8988T (cell line): ENCODE measurements at places on chromosomes 11 and 22.
A peak's percentile ranks its signal among the peaks of the same experiment; 100 is the strongest.

- DNase-seq = no peak
Measured at GRCh38 chr11:39732001-39732400, 1727.5 kb downstream of the LRRC4C start.

DNA sequence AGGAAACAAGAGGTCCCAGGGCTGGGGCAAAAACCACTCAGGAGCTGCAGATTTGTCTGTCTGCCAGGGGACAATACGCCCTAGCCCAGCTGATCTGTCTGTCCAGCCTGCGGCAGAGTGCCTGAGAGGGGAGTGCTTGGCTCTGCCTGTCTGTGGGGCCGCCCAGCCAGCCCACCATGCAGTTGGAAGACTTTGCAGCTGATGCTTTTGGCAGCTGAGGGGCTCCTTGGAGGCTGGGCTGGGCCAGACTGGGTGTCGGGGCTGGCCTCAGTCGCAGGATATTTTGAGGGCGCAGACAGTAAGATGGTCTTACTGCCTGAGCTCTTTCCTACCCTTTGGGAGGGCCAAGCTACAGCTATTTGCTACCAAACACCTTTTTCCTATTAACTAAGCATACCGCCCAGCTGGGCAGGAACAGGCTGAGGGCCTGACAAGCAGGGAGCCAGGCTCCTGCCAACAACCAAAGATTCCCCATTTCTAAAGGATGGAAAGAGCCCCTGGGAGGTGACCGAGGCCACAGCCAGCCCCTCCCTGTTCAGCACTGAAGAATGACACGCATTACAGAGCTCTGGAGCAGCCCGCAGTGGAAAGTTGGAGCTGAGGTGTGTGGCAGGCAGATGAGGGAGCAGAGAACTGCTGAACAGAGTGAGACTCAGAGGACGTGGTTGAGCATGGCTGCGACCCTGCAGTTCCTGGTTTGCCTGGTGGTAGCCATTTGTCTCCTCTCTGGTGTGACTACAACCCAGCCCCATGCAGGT lies at the start of gene FAM180B:
Gene FAM180B, plus strand, starts transcription at position 581 of the 758 bp plus-strand sequence. Its CDS starts 91 bp downstream, at position 672.
- no peak for DNase-seq

DNA sequence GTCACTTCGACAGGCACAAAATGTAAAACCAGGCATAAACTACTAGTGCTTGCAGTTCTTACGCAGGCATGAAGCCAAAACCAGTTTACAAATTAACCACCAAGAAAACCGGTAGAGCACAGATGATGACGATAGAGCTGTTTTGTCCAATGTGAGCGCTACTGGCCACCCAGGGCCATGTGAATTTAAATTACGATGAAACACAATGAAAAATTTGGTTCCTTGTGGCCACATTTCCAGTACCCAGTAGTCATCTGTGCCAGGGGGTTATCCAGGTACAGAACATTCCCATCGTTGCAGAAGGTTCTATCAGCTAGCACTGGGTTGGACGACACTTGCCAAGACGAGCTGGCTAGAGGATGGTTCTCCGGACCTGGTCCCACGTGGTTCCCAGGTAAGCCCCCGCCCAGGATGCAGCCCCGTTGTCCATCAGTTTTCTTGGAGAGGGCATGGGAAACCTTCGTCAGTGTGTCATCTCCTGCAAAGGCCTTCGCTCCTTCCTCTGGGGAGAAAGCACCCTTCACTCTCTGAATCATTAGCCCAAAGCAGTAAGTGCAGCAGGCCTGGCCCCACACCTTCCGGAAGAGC lies 1.1 kb upstream of the CD81 start:
- DNase-seq = no peak

DNA sequence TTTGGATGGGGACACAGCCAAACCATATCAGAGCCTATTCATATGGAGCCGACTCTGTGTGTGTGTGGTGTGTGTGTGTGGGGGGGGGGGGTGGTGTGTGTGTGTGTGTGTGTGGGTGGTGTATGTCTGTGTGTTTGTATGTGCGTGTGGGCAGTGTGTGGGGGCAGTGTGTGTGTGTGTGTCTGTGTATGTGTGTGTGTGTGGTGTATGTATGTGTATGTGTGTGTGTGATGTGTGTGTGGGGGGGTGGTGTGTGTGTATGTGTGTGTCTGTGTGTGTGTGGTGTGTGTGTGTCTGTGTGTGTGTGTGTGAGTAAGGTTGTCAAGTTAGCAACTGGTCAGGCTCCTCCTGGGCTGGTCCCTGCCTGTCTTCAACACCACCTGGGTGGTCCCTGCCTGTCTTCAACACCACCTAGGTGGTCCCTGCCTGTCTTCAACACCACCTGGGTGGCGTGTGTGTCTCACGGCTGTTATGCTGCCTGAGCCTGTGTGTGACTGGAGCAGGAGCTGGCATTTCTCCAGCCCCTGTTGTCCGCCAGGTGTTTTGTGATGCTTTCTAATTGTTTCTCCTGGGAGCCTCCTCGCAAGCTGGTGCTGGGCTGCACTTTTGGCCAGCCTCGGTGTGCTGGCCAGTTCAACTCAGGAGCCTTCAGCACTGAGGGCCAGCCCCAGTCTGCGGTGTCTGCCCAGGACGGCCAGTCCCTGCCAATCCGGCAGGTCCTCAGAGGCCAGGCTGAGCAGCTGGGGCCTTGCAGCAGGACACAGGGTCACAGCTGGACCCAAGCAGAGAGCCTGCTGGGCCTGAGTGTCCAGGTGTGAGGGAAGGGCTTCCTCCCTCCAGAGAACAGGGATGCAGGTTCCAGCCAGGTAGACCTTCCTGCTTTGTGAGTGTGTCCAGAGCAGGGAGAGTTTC lies 21.5 kb upstream of the PVALB start:
- no peak for DNase-seq

DNA sequence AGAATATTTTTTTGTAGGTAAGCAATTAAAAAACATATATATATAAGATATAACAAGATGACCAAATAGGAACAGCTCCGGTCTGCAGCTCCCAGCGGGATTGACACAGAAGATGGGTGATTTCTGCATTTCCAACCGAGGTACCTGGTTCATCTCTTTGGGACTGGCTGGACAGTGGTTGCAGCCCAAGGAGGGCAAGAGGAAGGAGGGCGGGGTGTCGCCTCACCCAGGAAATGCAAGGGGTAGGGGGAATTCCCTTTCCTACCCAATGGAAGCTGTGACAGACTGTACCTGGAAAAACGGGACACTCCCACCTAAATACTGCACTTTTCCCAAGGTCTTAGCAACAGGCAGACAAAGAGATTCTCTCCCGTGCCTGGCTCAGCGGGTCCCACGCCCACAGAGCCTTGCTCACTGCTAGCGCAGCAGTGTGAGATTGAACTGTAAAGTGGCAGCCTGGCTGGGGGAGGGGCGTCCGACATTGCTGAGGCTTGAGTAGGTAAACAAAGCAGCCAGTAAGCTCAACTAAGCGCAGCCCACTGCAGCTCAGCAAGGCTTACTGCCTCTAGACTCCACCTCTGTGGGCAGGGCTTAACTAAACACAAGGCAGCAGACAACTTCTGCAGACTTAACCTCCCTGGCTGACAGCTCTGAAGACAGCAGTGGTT lies 163.8 kb downstream of the CWF19L2 start:
- no peak for DNase-seq

DNA sequence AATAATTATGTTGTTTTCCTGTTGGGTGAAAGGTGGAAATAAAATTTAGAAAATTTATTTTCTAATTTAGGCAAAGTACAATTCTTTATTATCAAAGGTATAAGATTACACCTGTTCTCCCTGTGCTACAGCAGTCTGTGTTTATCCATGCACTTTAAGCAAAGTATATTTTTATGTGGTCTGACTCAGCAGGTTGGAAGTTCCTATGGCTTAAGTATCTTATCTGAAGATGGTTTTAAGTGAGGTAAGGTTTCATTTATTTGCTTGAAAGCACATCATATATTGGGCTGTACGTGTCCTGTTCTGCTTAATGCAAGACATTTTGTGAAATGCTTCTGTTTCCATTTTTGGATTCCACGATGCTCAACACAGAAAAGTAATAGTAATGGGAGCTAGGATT lies 14.6 kb downstream of the PPME1 start:
- no peak for DNase-seq

GRCh38 chr11:109794501-109794900 lies 298.7 kb upstream of the ZC3H12C start:
- no peak for DNase-seq

DNA sequence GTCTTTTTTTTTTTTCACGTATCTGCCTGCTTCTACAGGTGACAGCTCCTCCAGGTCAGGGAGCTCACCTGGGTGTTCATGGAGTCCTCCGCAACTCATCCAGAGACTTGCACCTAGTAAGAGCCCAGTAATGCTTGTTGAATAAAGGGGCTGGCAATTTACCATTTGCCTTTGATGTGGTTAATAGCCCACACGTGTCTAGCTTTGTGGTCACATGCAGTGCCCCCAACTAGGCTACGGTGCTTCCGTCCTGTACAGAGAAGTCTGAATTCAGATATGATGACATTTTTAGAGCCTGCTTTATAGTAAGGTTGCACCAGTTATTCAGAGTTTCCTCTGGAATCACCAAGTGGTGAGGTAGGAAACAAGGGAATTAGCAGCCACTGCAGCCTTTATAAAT lies 199.4 kb upstream of the MTMR2 start:
- no peak for DNase-seq

- peak; percentile 24 for DNase-seq
Measured at GRCh38 chr11:9691865-9692264, 28.0 kb downstream of the SWAP70 start.

DNA sequence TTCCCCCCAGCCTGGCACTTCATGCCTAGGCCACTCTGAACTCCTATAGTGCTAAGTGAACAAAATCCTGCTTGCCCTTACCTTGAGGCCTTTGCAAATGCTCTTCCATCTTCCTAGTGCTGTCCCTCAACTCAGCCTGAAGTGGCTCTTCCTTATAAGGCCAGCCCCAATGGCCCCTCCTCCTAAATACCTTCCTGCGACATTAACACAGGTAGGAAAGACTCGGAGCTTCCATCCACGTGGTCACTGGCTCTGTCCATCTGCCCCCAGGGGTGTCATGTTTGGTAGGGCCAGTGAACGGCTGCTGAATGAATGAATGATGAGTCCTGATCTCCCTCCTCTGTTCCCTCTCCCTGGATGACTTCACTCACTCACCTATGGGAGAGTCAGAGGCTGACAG lies 4.2 kb downstream of the PDE2A start:
- DNase-seq = no peak

DNA sequence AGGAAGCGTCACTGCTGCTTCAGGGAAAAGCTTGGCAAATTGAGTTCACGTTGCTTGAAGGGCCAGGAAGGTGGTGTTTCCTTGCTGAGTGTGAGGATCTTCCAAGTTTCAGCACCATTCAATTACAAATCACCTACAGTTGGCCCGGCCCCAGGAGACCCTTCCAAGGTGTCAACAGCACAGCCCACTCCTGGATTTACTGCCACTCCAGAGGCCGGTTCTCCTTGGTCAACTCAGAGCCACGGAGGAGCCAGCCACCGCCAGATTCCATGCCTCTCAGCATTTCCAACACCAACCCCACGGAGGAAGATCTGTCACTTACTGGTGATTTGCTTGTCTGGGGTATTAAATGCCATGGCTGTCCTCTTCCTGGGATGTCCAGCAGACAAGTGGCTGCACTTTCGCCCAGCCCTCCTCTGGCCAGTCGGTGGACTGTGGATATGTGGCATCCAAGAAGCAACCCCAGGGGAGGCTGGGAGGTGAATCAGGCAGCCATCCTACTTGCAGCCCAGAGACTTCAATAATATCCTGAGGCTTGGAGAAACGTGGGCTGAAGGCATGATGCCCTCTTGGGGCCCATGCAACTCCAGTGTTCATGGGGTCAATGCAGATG lies 74.1 kb upstream of the SHANK2 start:
- DNase-seq = no peak

DNA sequence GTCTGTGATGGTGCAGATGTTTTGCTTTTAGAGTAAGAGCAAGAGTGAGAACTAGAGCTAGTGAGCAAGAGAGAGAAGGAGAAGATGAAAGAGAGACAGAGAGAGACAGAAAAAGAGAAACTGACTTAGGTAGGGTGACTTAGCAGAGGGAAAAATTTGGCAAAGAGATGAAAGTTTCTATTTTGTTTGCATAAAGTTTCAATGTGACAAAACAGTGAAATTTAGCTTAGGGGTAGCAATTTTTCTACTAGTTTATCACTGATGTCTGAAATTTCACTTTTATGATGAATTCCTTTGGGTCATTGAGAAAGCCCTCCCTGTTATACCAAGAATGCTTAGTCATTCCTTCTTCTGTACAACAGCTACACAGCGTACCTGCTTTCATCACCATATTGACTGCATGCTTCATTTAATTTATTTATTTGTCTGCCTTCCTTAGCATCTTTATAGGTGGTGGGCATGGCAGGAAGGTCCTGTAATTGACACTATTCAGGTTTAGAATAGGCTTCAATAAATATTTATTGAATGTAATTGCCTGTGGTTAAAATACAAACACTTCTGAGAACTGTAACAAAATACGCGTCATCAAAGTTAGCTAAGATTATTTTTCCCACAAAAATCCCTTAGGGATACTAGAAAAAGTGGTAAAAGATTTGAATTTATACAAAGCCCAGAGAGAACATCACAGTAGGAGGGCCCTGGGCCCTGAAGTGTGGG lies 19.9 kb upstream of the CTSC start:
- no peak for DNase-seq

DNA sequence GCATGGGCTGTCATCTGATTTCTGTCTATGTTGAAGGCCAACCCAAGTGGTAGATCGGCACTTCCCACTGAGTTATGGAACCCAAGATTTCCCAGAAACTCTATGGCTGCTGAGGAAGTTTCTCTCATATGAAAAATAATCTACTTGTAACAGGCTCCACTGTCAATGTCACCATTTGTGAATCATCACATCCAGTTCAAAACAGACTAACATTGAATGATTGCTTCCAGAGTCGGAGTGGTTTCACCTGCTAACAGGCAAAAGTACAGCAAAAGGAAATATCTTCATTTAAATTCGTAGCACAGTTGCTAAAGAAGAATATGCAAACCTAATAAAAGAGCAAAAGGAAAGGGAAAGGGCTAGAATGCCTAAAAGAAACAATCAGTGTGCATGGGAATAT lies 12.8 kb downstream of the WT1 start:
- DNase-seq = no peak

GRCh38 chr11:105838668-105839384 lies 183.2 kb downstream of the MSANTD4 start:
- no peak for DNase-seq

DNA sequence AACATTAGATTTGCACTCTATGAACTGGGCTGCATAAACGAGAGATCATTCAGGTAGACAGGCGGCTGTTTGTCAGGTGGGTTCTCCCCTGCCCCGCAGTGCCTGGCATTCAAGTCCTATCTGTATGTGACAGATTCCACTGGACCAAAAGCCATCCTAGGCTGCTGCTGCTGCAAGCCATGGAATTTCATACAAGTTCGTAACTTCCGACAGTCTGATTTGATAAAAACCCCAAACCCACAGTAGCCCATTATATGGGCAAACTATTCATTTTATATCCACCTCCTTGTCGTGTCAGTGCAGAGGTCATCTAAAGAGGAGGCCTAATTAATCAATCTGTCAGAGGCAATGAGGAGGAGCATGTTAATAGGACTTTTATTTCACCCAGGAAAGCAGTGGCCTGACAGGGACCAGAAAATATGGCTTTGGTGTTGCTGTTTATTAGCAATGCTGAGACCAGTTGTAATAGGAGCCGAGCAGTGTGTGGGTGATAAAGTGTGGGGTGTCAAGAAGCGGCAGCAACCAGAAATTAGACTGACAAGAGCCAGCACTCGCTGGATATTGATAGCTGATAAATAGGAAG lies 124.2 kb downstream of the ARL14EP start:
- DNase-seq = no peak
